ENCODE measurements at places on chromosomes 3 and 15.

- H3K4me3 ChIP-seq = no peak overlapping the region
- peaks cover 3% of the 10 kb centered on the region for H3K27me3 ChIP-seq
- no peak for DNase-seq
- no peaks in the 10 kb centered on the region for H3K4me1 ChIP-seq
- no peaks in the 10 kb centered on the region for H3K36me3 ChIP-seq
These were observed 467.5 kb upstream of the PPP2R3A start for GRCh38 chr3:135497979-135498378.

DNA sequence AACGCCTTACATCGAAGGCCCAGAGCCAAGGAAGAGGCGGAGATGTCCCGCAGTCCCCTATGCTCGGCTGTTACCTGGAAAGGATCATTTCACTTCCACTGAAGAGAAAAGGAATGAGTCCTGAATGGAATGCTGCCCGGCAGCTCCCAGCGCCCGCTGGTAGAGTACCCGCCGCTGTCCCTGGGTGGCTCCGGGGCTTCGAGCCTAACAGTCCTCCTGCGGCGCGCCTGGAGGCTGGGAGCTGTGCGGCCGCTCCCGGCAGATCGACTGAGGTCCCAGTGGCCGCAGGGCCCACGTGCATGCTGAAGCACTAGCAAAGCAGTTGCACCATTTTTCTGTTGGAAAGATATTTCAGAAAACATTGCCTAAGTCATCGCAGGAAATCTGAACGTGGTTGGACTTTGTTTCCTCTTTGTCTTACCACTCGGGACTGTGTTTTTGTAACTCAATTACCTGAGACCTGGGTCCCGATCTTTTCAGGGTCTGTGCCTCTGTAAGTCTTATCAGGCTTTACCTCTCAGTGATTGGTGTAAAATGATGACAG lies 984 bp downstream of the RNU6-1 start:
- peak overlapping the region; percentile 93 for H3K27ac ChIP-seq
- peak overlapping the region; percentile 68 for H3K4me3 ChIP-seq
- H3K4me1 ChIP-seq = peaks cover 25% of the 10 kb centered on the region
- peak; percentile 61 for DNase-seq

DNA sequence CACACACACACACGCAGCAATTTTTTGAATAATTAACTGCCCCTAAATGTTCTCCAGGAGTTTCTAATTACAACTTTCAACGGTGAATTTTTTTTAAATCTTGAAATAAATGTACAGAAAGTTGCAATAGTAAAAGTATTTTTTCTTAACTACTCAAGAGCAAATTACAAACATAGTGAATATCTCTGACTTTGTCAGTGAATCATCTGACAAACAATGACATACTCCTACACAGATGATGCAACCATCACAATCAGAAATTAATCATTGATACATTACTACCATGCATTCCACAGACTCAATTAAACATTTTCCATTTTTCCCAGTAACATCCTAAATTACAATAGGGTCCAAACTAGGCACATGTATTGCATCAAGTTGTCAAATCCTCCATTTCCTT lies 597.3 kb downstream of the NAALADL2 start:
- H3K27ac ChIP-seq = no peak overlapping the region
- H3K4me1 ChIP-seq = peaks cover 5% of the 10 kb centered on the region
- DNase-seq = no peak
- H3K36me3 ChIP-seq = no peaks in the 10 kb centered on the region

DNA sequence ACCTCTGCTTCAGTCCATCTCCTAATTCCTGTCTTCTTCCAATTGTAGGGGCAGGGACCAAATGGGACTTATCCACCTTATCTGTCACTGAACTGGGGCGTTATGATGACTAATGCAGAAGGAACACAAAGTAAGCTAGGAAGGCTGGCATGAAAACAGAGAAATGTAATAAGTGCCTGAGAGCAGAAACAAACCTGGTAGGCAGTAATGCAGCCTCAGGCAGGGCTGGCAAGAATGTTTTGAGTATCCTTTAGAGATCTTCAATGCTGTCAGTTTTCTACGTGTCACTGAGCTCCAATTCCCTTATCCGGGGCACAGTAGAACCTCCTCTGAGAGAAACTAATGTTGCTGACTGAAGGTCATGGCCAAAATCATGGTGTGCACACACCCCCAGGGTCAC lies 246.2 kb upstream of the TBL1XR1 start:
- no peak for DNase-seq
- H3K4me1 ChIP-seq = peaks cover 4% of the 10 kb centered on the region
- H3K27ac ChIP-seq = no peak overlapping the region
- no peaks in the 10 kb centered on the region for H3K27me3 ChIP-seq
- H3K36me3 ChIP-seq = no peaks in the 10 kb centered on the region
- no peak overlapping the region for H3K4me3 ChIP-seq

GRCh38 chr3:37138816-37139215 lies 35.6 kb downstream of the LRRFIP2 start:
- no peak overlapping the region for H3K4me3 ChIP-seq
- no peaks in the 10 kb centered on the region for H3K27me3 ChIP-seq
- peaks cover 12% of the 10 kb centered on the region for H3K4me1 ChIP-seq
- no peak overlapping the region for H3K27ac ChIP-seq

DNA sequence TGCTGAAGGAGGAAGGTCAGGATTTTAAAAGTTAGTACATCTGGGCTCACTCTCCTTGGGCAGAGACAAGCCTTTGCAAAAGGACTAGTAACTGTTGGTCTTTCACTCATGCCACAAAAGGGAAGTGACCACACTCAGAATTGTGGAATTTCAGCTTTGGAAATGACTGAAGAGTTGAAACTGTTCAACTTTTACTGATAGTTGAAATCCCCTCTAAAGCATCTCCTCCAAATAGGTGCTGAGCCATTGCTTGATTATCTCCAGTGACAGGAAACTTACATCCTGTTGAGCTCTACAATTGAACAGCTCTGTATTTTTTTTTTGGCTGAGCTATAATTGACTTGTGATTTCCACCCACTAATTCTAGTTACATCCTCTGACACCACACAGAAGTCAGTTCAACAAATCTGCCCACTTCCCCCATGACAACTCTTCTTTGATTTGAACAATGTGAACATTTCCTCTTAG lies 254.8 kb upstream of the TPRG1 start:
- no peaks in the 10 kb centered on the region for H3K36me3 ChIP-seq
- H3K4me3 ChIP-seq = no peak overlapping the region
- no peaks in the 10 kb centered on the region for H3K27me3 ChIP-seq

- no peaks in the 10 kb centered on the region for H3K36me3 ChIP-seq
- no peaks in the 10 kb centered on the region for H3K4me1 ChIP-seq
- no peak overlapping the region for H3K27ac ChIP-seq
- H3K4me3 ChIP-seq = no peak overlapping the region
- no peaks in the 10 kb centered on the region for H3K27me3 ChIP-seq
These were observed 669.0 kb downstream of the FHIT start for GRCh38 chr3:60582288-60582687.

- H3K27me3 ChIP-seq = no peaks in the 10 kb centered on the region
- H3K4me3 ChIP-seq = no peak overlapping the region
- no peak overlapping the region for H3K27ac ChIP-seq
- peaks cover 19% of the 10 kb centered on the region for H3K36me3 ChIP-seq
- no peak for DNase-seq
- peaks cover 9% of the 10 kb centered on the region for H3K4me1 ChIP-seq
These were observed 19.1 kb upstream of the VILL start for GRCh38 chr3:37971467-37971866.

GRCh38 chr3:191329654-191330529 lies at the start of gene UTS2B:
UTS2B (minus strand) TSS chr3:191330526; CDS start chr3:191282189, 48,337 bp downstream.
- H3K27ac ChIP-seq = peak within 1 kb of the TSS; percentile 99
- H3K27me3 ChIP-seq = no peaks in the 10 kb centered on the region
- H3K4me3 ChIP-seq = peak within 1 kb of the TSS; percentile 86
- H3K36me3 ChIP-seq = no peaks in the 10 kb centered on the region
- peaks cover 37% of the 10 kb centered on the region for H3K4me1 ChIP-seq

DNA sequence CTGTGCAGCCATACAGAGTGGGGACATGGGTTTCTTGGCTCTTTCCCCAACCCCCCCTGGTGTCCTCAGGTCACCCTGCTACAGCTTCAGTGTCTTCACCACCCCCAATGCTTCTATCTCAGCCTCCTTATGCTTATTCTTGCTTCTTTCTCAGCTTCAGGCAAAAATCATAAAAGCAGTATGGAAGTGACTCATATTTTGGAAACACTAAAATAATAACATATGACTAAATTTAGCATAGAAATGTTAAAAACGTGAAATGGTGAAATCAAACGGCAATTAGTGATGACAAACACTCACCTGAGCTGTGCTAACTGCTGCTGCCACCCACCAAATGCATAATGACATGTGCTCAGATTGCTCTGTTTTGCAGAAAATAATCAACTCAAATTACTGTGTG lies 475.2 kb upstream of the EPHA3 start:
- H3K4me3 ChIP-seq = no peak overlapping the region
- H3K36me3 ChIP-seq = no peaks in the 10 kb centered on the region
- H3K4me1 ChIP-seq = peaks cover 1% of the 10 kb centered on the region
- no peaks in the 10 kb centered on the region for H3K27me3 ChIP-seq
- no peak for DNase-seq

DNA sequence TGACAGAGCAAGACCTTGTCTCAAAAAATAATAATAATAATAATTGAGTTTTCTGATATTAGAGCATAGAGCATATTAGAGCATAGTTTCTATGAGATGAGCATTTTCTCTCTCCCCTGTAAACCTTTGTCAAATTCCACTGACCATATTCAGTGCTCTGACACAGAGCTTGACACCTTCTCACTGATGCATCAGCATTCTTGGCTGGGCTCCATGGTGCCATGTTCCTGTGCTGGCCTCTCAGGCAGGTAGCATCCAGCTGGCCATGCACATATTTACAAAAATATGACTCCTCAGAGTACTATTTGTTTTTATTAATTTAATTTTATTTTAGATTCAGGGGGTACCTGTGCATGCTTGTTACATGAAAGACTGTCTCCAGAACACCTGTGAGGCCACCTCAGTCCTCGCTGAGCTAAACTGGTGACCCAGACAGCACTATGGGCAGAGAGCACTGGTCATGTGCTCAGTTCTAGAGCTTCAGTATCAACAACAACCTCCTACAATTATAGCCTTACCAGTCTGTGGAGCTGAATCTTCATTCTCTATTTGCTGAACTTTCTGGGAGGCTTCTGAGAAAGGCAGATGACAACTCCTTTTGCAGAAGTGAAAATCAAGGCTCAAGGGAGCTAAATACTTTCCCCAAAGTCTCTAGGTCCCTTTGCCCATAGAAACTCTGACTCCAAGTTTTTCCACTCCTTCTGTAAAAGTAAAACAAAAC lies 21.6 kb upstream of the SLC28A2 start:
- no peaks in the 10 kb centered on the region for H3K27me3 ChIP-seq
- peaks cover 3% of the 10 kb centered on the region for H3K36me3 ChIP-seq
- no peak overlapping the region for H3K27ac ChIP-seq

DNA sequence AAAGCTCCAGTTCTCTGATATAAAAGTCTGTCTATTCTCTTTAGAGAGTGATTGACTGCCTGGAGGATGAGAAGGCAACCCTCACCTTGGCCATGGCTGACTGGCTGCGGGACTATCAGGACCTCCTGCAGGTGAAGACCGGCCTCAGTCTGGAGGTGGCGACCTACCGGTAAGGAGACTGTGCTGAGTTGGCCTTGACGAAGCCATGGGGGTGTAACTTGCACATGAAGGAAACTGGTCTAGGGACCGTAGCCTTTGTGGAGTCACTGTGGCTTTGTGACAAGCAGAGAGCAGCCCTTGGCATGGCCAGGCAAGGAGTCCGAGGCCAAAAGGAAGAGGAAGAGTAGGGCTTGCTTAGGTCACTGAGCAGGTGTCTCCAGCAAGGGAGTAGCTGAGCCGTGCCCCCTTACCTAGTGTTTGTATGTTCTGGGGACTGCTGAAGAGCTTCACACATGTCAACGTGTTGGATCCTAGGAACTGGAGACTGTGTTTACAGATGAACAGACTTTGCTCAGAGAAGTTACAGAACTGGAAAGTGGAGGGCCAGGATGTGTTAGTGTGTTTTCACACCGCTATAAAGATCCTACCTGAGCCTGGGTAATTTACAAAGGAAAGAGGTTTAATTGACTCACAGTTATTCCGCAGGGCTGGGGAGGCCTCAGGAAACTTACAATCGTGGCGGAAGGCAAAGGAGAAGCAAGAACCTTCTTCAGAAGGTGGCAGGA lies 8.8 kb downstream of the SYNM start:
- DNase-seq = no peak
- H3K36me3 ChIP-seq = no peaks in the 10 kb centered on the region
- H3K27ac ChIP-seq = no peak overlapping the region
- H3K27me3 ChIP-seq = peaks cover 23% of the 10 kb centered on the region
- no peaks in the 10 kb centered on the region for H3K4me1 ChIP-seq

GRCh38 chr3:128984596-128984995 lies 9.3 kb downstream of the CFAP92 start:
- peaks cover 5% of the 10 kb centered on the region for H3K27me3 ChIP-seq
- H3K27ac ChIP-seq = no peak overlapping the region
- peaks cover 8% of the 10 kb centered on the region for H3K4me1 ChIP-seq
- no peaks in the 10 kb centered on the region for H3K36me3 ChIP-seq
- no peak overlapping the region for H3K4me3 ChIP-seq

- H3K4me1 ChIP-seq = no peaks in the 10 kb centered on the region
- DNase-seq = no peak
- no peaks in the 10 kb centered on the region for H3K27me3 ChIP-seq
- no peak overlapping the region for H3K4me3 ChIP-seq
- peaks cover 9% of the 10 kb centered on the region for H3K36me3 ChIP-seq
- H3K27ac ChIP-seq = peak overlapping the region; percentile 71
These were observed 10.6 kb downstream of the RPL32 start for GRCh38 chr3:12830785-12831156.

GRCh38 chr15:72866182-72866581 lies 82.6 kb upstream of the ADPGK start:
- no peaks in the 10 kb centered on the region for H3K36me3 ChIP-seq
- no peak for DNase-seq
- no peak overlapping the region for H3K27ac ChIP-seq
- H3K27me3 ChIP-seq = peaks cover 15% of the 10 kb centered on the region

- DNase-seq = no peak
- H3K27ac ChIP-seq = peak overlapping the region; percentile 45
- no peaks in the 10 kb centered on the region for H3K27me3 ChIP-seq
These were observed 37.8 kb downstream of the KLF13 start for GRCh38 chr15:31364301-31365031.

- H3K36me3 ChIP-seq = no peaks in the 10 kb centered on the region
- no peak overlapping the region for H3K27ac ChIP-seq
- H3K4me1 ChIP-seq = peaks cover 13% of the 10 kb centered on the region
- DNase-seq = no peak
These were observed 537.1 kb downstream of the AGBL1 start for GRCh38 chr15:86616771-86617170.

- H3K4me1 ChIP-seq = peaks cover 5% of the 10 kb centered on the region
- no peak overlapping the region for H3K4me3 ChIP-seq
- H3K36me3 ChIP-seq = peaks cover 19% of the 10 kb centered on the region
- no peak for DNase-seq
These were observed 67.0 kb downstream of the SETD2 start for GRCh38 chr3:47096959-47097358.

Measured in progenitor cell of endocrine pancreas (in vitro differentiated cells).